ENCODE measurements at places on chromosomes 2 and 18. TPM values are rescaled to one million over a fixed set of nuclear protein-coding genes. Genes with fewer than 3 reads are reported as not detected.

MEX3C gene
- total RNA-seq, result 84.3 TPM

ZC3H15 gene
- 92.5 TPM for total RNA-seq

NYAP2 gene
- total RNA-seq, result 0.20 TPM

LCT gene
- total RNA-seq, result not detected

DYSF gene
- total RNA-seq, result 0.10 TPM

DYNAP gene
- not detected for total RNA-seq

SERPINB13 gene
- not detected for total RNA-seq

IGFBP5 gene
- total RNA-seq, result 0.05 TPM

DSC1 gene
- total RNA-seq, result not detected

DNA sequence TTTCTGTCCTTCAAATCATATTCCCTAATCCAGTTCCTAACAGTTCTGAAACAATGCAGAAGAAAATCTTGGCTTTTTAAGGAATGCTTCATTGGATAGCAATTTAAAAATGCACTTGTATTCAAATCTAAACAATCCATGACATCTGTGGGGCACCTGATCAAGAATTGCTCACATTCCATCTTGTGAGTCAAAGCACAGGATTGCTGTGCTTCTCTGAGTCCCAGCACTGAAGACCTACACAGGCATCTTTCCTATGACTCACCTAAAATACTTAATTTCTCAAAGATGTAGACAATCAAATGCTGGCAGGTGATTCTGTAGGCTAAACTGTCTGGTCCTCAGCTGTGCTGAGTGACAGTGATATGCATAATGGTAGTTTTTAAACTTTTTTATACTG, 10.1 kb upstream of the ATP8B1 start:
- DNase-seq, result no peak

DNA sequence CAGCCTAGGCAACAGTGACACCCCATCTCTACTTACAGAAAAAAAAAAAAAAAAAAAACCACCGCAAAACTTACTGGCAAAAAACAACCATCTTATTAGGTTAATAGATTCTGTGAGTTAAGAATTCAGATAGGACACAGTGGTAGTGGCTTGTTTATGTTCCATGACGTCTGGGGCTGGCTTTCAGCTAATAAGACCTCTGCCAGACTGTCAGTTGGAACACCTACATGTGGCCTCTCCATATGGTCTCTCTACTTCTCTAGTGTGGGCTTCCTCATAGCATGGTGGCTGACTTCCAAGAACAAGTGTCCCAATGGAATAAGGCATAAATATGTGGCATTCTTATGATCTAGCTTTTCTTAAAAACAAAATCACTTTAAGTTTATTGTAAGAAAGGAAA, 94.0 kb upstream of the OTX1 start:
- no peak for DNase-seq

DNA sequence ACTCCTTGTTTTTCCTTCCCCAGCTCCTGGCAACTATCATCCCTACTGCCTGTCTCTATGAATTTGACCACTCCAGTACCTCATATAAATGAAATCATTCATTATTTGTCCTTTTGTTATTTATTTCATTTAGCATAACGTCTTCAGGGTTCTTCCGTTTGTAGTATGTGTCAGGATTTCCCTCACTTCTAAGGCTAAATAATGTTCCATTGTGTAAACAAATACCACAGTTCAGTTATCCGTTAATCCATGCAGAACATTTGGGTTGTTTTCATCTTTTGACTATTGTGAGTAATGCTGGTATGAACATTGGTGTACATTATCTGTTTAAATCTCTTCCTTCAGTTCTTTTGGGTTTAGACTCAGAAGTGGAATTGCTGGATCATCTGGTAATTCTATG, 18.8 kb downstream of the DYNC2LI1 start:
- DNase-seq, result no peak

GRCh38 chr2:1499033-1499795, 86.0 kb downstream of the TPO start:
- no peak for DNase-seq

GRCh38 chr2:33011941-33012340, 65.2 kb downstream of the LTBP1 start:
- no peak for DNase-seq

DNA sequence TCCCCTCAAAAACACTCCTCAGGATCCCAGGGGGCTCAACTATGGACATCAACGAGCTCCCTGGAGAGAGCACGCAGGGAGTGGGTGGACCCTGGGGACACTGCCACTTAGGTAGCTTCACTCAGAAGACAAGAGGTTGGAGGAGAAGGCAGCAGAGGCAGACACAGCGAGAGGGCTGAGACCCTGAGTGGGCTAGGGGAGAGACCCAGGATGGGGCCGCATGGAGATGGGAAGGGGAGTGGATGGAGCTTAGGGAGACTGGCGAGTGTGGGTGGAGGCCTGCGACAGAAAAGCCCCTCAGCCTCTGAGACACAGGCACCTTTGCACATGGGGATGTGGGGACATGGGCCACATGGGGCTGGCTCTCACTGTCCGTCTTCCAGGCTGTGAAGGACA, 70.9 kb downstream of the ASB1 start:
- DNase-seq, result no peak

GRCh38 chr2:47842846-47843245, 59.9 kb downstream of the MSH6 start:
- no peak for DNase-seq

- DNase-seq, result no peak
Measured at GRCh38 chr18:64650068-64650467, 501.2 kb upstream of the LINC00305 start.

DNA sequence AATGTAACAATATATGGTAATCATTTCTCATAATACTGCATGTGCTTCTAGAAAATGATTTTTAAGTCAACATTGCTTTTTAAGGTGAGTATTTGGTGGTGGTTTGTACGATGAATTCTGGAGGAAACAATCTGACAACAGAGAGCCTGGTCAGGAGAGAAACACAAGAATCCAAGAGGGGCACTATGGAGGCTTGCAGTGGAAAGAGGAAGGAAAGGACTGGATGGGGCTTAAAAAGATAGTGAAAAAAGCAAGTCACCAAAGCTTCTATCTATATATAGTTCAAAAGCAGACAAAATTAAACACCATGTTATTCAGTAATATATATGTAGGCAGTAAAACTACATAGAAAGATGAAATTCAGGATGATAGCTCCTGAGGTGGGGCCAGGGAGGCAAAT, 109.4 kb upstream of the SERTAD2 start:
- no peak for DNase-seq

GRCh38 chr2:122132147-122132691, 376.8 kb downstream of the TSN start:
- DNase-seq, result no peak

DNA sequence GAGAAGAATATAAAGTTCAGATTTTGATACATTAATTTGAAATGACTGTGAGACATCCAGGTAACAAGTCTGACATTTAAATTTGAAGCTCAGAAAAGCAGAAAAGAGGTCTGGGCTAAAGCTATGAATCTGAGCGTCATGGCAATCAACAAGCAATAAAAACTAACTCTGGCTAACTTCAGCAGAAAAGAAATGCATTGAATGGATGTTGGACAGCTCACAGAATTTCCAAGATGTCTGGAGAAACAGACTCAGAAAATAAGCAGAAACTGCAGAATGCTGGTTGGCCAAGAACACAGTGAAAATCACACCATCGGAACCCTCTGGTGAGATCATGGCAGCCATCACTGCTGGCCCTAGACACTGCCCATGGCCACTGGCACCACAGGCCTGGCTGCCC, 366.6 kb downstream of the METTL4 start:
- no peak for DNase-seq

- DNase-seq, result no peak
Measured at GRCh38 chr2:239671471-239671870, 270.7 kb upstream of the HDAC4 start.

GRCh38 chr2:98846041-98846440, 90.0 kb downstream of the CRACDL start:
- DNase-seq, result no peak

DNA sequence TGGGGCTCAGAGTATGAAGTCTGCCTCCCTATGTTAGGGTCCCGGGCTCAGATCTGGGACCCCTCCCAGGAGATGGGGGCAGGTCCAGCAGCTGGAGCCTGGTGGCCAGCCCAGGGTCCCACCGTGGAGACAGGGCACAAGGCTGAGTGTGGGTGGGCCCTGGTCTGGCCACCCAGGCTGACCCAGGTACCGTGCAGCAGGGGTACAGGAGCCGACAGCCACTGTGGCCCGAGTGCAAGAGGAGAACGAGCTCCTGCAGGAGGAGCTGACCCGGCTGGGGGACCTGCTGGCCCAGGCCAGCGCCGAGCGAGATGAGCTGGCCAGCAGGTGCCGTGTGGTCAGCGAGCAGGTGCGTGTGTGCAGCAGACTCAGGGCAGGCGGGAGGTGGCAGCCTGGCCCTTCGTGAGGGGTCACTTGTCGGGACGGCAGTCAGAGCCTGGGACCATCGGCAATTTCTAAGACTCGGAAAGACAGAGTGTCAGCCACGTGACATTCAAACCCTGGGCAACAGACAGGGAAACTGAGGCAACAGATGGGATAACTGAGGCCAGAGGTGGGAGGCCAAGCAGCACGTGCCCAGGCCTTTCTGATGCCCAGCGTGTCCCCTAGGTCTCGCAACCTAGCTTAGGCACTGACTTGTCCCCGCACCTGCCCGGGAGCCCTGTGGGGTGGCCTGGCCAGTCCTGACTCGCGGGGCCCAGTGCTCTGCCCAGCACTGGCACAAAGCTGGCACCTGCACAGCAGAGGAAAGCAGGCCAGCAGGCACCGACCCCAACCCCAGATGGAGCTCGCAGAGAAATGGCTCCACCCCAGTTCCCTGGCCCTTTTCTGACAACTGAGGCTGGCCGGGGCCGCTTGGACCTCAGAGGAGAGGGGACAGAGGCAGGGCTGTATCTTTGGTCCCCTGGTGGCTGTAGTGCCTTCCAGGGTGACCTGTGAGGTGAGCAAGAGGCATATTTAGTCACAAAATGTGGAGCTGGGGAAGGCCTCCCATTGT, 13.9 kb downstream of the CROCC2 start:
- no peak for DNase-seq

DNA sequence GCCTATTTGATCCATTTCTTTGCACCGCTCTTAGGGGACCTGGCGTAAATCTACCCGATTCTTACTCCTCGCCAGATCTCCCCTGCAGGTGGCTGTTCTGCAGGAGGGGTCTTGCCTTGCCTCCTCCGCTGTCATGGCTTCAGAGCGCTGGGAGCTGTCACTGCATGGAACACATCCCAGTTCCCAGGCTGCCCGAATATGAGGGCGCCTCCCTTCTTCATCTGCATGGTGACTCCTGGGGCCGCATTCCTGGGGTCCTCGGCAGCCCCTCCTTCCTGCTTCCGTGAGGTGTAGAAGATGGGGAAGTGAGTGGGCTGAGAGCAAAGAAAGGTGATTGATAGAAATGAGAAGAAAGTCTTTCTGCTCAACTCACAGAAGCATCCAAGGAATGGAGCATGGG, 27.3 kb upstream of the COPS8 start:
- DNase-seq, result no peak

- DNase-seq, result peak; percentile 35
Measured at GRCh38 chr2:221529943-221530652, 42.0 kb downstream of the EPHA4 start.

DNA sequence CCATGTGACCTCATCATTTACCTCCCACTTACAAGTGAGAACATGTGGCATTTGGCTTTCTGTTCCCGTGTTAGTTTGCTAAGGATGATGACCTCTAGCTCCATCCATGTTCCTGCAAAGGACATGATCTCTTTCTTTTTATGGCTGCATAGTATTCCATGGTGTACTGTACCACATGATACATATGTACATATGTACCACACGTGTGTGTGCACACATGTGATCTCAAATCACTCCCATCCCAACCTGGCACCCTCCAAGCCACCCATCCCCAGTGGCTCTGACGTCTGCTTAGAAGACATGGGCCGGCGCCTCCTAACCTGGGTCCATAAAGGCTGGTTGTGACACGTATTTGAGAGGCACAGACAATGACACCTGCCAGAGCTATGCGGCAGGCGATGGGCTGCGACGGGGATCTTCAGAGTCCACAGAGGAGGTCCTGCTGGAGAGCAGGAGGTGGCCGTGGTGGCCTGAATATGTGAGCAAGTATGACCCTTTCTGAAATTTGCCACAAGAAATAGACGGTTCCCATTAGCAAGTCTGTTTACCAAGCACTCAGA, 8.8 kb upstream of the SALL3 start:
- DNase-seq, result no peak

DNA sequence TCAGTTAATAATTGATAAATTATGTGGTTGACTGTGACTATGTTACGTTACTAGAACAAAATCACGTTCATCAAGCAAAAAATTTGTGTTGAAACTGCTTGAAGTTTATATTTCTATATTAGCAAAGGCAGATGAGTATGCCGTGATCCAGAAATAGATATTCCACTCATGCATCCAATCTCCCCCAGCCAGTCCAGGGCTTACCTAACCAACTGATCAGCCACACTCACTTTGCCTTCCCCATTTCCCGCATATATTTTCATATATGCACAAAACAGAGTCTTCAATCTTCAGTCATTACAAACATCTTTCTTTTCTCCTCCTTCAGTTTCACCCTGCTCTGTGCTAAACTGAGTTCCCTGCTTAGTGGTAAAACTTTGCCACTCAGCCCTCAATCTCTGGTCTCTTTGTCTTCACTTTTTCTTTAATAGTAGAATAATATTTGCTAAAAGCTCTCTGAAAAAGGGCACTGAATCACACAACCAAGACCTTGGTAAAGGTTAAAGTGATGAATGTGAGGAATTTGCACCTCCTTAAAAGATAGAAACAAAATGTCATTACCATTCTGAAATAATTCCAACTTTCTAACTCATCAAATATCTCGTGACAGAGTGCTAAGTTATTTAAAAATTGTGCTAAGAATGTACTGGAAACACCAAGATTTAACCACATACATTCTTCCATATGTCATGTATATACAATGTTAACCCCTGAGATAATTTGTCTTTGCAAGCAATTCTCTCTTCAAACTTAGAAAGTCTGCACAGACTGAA, 893.2 kb upstream of the CRIM1 start:
- no peak for DNase-seq

DNA sequence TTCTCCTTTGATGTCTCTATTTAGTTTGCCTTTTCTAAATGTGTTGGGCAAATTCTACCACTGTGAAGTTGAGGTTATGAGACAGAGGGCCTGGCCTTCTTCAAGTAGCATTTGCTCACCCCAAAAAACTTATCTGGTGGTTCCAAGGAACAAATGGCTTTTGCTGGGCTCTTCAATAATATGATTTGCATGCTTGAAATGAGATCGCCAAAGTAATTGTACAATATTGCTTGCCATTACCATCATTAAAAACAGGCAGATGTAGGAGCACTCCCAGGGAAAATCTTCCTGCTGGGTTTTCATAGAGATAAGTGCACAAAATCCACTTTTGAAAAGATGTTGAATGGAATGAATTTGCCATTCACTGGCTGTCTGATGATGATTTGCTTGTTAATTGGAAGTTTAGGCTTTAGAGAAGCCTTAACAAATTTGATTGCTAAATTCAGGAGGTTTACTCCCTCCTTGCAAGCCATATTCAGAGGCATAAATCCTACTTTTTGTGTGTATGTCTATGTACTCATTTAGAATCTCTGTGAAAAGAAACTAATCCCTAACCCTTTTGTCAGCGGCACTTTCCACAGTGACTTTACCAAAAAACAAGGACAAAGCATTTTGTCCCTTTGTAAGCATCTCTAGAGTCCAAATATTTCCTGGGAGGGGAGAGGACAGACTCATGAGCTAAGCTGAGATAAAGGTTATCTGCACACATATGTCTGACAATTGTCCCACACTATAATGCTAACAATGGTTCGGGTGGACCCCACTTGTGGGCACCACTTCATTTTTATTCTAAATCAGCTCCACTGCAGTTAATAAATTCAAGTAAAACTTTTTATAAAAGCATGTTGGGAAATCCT, 240.8 kb upstream of the PIK3C3 start:
- DNase-seq, result no peak

GRCh38 chr2:191571163-191571769, 106.7 kb upstream of the NABP1 start:
- peak; percentile 52 for DNase-seq

All from CD4-positive, CD25-positive, alpha-beta regulatory T cell (primary cell).